Brain pericyte (primary cell): ENCODE measurements at places on chromosomes 3 and 15.

DNA sequence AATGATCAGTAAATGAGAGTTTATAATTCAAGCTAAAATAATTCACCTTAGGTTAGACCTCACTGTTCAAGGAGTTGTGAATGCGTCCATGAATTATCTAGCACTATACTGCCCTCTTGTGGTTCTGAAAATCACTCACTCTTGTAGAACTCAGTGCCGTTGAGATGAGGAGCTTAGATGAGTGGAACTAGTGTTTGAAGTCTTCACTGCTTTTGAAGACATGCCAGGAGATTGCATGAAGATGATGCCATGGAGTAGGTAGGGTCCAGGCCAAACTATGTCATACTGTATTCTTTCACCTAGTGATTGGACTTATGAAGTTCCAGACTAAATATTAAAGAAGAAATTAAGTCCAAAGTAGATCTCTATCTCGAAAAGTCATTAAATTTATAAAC, 28.8 kb downstream of the LYSMD4 start:
- peak; percentile 67 for DNase-seq

- no peak for DNase-seq
Observed at GRCh38 chr3:37739579-37740290, 121.9 kb upstream of the CTDSPL start.

DNA sequence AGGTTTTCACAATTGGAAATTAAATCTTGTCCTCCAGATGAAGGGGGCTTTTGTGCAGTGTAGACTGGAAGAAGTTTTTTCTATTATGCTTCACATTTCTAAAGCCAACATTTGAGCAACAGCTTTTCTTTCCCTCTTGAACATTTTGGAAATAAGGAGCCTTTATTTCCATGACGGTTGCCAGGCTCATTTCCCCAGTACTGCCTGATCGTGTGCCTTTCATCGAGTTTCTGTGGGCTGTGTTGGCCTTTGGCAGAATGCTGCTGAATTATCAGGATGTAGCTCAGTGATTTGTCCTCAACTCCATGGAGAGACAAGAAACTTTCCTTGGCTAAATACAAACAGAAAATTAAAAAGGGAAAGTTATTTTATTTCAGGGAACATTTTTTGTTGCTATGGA, 314.8 kb upstream of the LRRC3B start:
- no peak for DNase-seq

DNA sequence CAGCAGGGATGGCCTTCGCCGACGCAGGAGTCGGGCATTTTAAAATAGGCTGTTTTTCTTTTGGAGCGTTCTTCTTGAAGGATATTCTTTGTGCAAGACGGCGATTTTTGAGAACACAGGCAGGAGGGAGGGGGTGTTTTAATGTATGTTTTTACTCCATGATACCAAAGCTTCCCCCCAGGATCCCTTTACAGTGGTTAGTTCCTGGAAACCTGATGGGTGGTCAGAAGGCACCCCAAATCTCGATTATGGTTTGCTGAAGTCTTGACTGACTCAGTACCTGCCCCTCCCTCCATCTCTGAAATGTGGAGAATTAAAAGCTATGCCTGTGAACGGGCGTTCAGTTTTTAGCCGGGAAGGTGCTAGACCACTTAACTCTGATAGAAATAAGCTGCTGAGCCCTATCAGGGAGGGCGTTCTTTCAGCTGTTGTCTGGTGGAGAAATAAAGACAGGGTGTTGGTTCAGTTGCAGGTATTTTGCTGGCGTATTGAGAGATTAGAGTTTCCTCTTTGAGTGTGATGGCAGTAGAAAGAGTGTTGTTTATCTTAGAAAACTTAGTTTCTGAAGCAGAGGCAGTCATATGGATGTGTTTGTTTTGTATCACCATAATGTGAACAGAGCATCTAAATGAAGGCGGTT, 3.4 kb downstream of the IGF1R start:
- DNase-seq, result no peak

GRCh38 chr3:196706731-196707130, 5.3 kb downstream of the CEP19 start:
- DNase-seq, result no peak

- DNase-seq, result no peak
Observed at GRCh38 chr15:75656331-75656730, 8.6 kb downstream of the SNX33 start.
